ENCODE measurements at places on chromosomes 5 and 9.

GRCh38 chr5:124738681-124739633 lies 7.5 kb downstream of the ZNF608 start:
- peak; percentile 33 for DNase-seq

GRCh38 chr5:124606093-124606492 lies 140.3 kb downstream of the ZNF608 start:
- DNase-seq: no peak

GRCh38 chr9:131554087-131554842 lies 8.9 kb downstream of the PRRT1B start:
- DNase-seq: no peak

DNA sequence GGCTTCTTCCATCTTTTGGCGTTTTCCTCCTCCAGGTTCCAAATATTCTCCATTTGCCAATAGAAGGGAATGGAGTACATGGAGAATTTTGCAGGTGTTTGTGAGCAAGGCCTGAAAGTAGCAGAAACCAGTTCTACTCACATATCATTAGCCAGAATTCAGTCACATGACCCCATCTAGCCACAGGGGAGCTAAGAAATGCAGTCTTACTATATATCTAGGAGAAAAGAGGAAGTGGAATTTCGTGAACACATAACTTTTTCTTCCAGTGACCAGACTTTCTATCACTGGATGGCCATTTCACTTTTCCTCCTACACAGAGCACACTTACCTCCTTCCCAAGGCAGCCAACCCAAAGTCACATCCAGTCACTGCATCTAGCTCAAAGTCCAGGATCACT lies 55.1 kb downstream of the LOX start:
- DNase-seq: no peak

DNA sequence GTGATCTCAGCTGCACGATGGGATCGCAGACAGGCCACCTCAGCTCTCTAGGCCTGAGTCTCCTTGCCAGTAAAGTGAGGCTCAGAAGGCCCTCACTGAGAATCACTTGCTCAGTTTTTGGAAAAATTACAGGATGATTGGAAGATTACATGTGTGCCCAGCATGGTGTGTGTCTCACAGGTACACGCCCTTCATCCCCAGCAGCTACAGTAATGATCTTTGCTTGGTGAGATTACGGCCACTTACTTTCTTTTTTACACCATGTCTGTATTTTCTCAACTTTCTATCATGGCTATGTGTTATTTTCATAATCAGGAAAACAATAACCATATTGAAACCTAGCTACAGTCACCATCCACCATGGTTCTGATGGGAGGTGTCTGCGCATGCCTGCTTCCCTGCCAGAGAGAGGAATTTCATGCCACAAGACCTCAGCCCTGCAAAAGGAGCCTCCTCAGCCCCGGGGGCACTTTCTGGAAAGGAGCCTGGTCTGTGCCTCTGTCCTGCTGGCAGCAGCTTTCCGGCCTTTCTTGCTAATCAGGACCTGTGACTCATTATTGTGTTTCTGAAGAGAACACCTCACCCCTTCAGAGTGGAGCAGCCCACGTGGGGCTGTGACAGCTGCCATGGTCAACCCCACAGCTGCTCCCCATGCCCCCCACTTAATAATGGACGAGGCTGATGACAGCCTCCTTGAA lies 64.2 kb upstream of the OLFM1 start:
- no peak for DNase-seq

DNA sequence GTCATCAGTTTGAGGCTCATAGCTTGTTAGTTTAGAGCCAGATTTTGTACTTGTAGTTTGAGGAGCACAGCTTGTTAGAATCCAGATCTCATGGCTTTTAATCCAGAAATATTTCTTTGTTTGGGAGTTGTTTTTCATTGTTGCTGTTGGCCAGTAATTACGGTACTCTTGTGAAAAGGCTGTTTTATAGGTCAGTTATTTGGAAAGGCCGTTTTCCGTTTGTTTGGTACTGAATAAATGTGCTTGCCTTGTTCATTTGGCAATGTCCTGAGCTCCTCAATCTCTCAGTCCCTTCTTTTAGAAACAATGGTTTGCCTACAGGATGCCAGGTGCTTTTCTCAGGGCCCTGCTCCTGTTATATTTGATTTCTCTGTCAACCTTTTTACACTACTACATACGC lies 4.5 kb upstream of the MOB3B start:
- DNase-seq: no peak

GRCh38 chr5:138989720-138990119 lies 114.6 kb upstream of the LRRTM2 start:
- peak; percentile 68 for DNase-seq

DNA sequence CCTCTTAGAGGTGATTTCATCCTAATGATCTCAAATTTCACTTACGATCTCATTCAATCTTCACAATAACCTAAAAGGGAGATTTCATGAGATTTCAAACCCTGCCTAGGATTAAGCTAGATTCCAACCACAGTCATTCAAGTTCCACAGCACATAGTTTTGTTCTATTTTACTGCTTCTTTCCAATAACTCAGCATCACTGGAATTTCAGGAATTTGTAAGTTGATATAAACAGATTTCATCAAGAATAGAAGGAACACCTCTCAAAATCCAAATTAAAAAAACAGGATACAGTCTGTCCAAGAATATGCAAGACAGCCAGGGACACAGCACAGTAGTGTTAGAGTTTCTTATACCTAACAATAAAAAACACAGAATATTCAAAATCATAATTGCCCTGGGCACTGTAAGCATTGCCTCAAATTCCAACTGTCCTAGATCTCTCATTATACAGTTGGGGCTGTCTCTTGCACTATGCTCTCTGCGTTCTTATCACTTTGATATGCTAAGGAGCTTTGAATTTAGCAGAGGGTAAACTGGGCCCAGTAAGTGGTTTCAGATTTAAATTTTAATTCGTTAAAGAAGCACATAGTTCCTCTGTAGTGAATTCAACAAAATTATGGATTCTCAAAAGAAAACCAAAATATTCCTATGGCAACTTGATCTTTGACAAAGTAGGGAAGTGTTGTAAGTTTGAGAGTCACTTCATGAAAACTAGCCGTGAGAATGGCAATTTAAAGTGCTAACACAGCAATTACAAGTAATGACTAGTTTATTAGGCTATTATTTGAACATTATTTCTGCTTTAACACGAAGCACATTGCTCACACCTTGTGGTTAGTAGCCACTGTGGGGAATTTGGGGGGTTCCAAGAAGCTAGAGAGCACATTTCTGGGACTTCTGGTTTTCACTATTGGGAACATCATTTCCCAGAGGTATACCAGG lies 478.6 kb upstream of the C9orf72 start:
- peak; percentile 72 for DNase-seq

GRCh38 chr9:88772575-88772974 lies 218.7 kb upstream of the S1PR3 start:
- no peak for DNase-seq

DNA sequence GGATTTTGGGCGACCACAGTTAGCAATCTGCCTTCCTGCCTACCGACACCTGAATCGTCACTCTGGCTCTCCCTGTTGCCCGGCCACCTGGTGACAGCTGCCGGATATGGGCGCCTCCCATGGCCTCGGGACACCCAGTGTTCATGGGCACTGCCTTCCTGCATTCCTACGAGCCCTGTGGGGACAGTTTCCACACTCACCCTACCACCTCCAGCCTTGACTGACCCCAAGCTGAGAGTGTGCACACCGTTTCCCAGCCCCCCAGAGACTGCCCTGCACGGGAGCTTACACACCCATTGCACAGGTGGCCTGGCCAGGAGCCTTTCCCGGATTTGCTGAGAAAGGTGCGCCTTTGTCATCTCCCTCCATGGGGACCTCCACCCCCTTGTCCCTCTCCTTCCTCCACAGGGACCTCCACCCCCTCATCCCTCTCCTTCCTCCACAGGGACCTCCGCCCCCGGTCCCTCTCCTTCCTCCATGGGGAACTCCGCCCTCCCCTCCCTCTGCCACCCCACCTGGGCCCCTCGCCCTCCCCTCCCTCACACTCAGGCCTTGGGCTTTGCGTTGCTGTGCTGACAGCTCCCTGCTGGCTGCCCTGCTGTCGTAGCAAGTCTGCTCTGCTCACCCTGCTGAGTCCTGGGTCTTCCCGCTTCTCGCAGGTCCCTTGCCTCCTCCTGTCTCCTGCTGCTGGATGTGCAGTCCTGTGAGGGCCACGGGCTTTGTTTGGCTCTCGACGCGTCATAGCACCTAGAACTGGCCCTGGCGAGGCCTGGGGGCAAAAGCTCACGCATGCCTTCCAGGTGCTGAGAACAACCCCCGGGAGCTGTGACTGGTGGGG lies 48.4 kb downstream of the MRPL36 start:
- no peak for DNase-seq

DNA sequence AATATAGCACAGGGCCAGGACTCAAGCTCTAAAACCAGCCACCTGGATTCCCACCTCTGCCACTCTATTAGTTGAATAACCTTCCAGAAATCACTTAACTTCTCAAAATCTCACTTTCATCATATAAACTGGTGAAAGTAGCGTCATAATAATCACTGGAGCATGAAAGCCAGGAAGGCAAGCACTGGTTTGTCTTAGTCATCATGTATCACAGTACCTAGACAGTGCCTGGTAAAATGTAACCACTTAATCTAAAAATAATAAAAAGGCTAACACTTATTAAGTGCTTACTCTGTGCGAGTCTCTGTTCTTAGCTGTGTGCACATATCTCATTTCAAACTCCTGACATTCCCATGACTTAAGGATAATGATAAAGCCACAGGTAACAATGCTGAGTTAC lies 109.4 kb downstream of the ASTN2 start:
- no peak for DNase-seq

DNA sequence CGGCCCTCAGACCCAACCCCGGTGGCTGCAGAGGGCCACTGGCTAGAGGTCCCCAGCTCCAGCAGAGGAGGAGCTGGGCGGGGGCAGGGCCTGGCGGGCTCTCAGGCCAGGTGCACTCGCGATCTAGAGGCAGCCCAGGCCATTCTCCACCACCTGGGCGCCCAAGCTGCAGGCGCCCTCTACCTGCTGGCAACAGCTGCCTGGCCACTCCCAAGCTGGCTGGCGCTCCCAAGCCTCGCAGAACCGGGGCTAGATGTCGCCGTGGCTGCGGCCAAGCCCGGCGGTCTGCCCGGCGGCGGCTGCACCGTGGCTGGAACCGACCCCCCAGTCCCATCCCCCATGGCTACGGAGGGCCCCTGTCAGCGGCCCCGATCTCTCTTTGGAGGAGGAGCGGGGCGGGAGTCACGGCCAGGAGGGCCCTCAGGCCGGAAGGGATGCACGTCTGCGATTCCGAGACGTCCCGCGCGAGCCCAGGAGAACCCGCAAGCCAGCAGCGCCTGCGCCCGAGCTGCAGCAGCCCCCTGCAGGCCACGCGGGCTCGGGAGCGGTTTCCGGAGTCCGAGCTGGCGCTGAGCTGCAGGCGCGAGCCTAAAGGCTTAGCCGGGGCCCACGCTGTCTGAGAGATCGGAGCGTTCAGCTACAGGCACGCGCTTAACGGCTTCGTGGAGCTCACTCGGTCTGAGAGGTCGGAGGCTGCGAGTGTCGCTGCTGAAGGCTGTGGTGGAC lies 44.3 kb upstream of the BICD2 start:
- DNase-seq: peak; percentile 64

DNA sequence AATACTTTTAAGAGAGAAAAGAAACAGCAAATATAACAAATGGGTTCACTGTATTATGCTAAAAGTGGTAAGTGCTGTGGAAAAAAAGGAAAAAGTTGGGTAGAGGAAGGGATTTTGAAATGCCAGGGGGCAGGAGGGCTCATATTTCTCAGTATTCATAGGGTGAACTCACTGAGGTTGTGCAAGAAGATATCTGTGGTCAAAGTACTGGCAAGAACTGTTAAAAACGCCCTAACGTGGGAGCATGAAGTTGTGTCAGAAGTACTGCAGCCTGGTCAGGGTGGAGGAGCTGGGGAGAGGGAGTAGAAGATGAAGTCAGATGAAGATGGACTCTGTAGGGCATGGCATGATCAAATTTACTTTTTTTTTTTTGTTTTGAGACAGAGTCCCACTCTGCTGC lies 31.2 kb upstream of the SLC28A3 start:
- DNase-seq: peak; percentile 97

DNA sequence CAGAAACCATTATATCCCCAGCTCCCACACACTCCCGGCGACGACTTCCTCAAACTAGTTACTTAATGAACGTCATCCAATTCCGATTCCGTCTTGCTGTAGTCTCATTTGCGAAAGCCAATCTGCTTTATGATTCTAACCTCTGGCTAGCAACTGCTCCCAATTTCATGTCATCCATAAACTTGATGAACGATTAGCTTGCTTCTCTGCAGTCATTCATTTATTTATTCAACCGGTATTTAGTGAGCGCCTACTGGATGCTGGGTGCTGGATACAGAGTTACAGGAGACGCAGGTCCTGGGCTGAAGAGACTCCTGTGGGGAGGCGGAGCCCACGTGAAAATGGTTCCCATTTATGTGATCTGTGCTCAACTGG lies 46.2 kb downstream of the TSPAN17 start:
- no peak for DNase-seq

- DNase-seq: no peak
Observed at GRCh38 chr9:68694125-68694524, 10.9 kb upstream of the PIP5K1B start.

DNA sequence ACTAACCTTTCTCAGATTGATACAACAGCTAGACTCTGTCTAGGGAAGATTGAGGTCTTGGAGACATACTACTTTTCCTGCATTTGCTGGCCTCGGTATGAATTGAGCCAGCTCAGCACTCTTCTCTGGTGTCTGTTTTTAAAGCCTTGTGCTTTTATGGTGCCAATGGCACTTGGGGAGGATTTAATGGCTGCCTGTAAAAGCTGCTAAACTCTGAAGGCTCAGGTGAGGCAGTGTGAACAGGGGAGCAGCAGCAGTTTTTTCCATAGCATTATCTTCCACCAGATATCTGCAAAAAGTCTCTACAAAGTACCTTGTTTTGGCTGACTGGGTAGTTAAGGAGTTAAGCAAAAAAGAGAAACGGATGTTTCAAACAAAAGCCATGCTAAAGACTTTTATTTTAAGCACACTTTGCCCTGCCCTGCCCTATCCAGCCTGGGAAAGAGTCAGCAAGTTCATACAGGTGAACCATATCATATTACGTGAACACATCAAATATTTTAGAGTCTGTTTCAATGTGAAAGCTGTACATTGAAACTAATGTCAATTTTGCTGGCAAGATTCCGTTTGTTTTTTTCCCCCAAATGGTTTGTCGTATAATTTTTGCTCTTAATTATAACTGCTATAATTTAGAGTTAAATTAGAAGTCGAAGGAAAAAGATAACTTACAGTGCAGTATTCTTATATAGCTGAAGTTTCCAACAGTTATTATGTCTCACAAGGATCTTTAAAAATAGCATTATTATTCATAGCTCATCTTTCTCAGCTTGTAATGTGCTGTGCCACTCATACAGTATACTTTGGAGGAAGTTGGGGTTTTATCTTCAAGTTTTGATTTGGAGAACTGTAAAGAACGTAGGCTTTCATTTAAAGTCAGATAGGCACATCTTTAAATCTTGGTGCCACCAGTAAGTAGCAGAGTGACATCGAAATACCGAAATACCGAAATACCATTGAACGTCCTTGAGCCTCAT lies 424.1 kb upstream of the CD180 start:
- no peak for DNase-seq

GRCh38 chr5:114201332-114201731 lies 160.5 kb upstream of the KCNN2 start:
- DNase-seq: no peak

GRCh38 chr5:5593391-5593790 lies 170.9 kb downstream of the ICE1 start:
- no peak for DNase-seq

- DNase-seq: no peak
Observed at GRCh38 chr9:8037745-8038144, 238.2 kb upstream of the DMAC1 start.
